ENCODE measurements at places on chromosomes 5 and 9.
A peak's percentile ranks its signal among the peaks of the same experiment; 100 is the strongest.

DNA sequence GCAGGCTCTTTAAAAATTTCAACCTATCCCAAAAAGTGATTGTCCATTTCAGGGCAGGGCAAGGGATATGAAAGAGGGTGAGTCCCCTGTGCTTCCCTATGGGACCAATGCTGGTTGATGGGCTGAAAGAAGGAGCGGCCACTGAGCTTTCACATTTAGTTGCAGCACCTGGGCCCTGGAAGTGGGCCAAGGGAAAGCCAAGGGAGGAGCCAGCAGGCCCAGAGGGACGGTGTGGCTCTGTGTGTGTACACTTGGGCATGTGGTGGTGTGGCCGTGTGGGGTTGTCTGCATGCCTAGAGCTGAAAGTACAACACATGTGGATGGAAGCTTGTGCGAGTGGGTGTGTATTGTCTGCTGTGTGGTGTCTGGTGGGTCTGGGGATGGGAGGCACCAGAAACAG is 14.0 kb upstream of the PSMD5 start:
- DNase-seq = no peak

- DNase-seq = no peak
These were observed 2.9 kb downstream of the SMAD5 start for GRCh38 chr5:136135536-136135935.

GRCh38 chr5:392431-392988 is 50.5 kb upstream of the EXOC3 start:
- DNase-seq = peak; percentile 70

GRCh38 chr5:127040796-127041520 is 10.6 kb upstream of the MARCHF3 start:
- DNase-seq = no peak

- no peak for DNase-seq
These were observed 67.8 kb downstream of the DROSHA start for GRCh38 chr5:31464081-31464480.

DNA sequence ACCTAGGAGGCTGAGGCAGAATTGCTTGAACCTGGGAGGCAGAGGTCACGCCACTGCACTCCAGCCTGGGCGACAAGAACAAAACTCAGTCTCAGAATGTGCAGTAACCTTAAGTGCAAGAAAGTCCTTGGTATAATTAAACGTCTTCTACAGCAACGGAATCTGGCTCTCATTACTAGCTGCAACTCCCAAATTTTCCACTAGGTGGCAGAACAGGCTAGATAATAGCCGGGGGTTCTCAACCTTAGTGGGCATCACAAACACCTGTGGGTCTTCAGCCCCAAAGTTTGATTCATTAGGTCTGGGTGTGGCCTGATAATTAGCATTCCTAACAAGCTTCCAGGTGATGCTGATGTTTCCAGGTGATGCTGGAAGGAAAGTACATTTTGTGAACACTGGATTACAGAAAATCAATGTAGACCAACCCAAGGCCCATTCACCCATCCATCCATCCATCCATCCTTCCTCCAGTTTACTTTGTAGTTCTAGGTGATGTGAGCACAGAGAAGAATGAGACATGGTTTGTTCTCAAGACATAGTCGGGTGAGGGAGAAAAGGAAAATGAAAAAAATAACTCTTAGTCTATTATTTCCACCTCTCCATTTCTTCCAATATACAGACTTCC is 37.3 kb downstream of the FBXW2 start:
- DNase-seq = peak; percentile 37

DNA sequence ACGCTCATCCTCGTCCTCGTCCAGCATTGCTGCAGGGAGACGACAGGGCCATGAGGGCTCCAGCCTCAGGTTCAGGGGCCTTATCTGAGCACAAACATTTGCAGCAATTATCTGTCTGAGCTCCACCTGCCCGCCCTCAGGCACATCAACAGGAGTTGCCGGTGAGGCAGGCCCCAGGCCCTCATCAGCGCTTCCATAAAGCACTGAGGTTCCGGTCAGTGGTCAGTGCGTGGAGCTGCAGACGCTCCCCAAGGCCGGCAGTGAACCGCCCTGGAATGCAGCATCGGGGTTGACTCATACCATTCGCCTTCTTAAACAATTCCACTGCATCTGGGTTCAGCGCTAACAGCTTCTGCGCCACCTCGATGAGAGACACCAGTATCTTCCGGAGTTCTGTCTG is 15.2 kb downstream of the UBAC1 start:
- DNase-seq = no peak
